ENCODE measurements at places on chromosomes 2 and 18. TPM values are rescaled to one million over a fixed set of nuclear protein-coding genes. Genes with fewer than 3 reads are reported as not detected.

DNA sequence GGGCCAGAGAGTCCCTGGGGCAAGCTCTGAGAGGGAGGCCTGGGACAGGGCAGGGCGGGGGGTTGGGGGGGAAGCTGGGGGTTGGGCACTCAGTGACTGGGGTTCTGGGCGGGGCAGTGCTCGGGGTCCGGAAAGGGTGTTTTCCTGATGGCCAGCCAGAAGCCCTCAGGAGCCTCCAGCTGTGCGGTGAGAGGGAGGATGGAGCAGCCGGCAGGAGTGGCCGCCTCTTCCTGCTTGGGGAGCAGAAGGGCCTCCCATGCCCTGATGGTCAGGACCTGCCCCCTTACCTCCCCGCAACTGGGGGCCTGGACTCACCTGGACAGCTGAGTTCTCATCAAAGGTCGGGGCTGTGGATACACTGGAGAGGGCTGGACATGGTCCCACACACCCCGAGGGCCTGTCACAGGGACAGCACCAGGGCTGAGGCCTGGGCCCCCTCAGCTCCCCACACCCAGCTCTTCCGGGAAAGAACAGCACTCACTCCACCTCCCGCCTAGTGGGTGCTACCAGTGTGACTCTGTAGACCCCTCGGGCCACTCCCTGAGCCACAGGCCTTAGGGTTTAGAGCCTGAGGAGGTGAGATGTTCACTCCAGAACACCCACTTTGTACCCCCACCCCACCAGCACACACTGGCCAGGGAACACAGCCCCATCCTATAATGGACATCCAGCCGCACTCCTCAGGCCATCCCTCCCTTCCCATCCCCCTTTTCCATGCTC, 6.7 kb downstream of the SFTPB start:
- no peak for DNase-seq

CAPN13 gene
- total RNA-seq: 0.37 TPM

DNA sequence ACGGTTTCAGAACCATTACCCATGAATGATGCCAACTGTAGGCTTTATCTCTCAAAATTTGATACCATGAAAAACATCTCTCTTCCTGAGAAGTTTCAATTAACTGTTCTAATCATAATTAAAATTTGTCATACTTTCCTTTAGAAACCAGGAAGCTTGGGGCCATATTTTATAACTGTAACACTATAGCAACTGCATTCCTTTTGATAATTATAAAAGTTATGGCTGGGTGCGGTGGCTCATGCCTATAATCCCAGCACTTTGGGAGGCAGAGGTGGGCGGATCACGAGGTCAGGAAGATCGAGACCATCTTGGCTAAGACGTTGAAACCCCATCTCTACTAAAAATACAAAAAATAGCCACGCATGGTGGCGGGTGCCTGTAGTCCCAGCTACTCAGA, 70.6 kb downstream of the DNAH7 start:
- DNase-seq: no peak

GRCh38 chr18:80252136-80252535, 4.8 kb upstream of the PARD6G start:
- no peak for DNase-seq

RAX gene
- not detected for total RNA-seq
